SHP77 (cell line): ENCODE measurements at places on chromosomes 3 and 15.

DNA sequence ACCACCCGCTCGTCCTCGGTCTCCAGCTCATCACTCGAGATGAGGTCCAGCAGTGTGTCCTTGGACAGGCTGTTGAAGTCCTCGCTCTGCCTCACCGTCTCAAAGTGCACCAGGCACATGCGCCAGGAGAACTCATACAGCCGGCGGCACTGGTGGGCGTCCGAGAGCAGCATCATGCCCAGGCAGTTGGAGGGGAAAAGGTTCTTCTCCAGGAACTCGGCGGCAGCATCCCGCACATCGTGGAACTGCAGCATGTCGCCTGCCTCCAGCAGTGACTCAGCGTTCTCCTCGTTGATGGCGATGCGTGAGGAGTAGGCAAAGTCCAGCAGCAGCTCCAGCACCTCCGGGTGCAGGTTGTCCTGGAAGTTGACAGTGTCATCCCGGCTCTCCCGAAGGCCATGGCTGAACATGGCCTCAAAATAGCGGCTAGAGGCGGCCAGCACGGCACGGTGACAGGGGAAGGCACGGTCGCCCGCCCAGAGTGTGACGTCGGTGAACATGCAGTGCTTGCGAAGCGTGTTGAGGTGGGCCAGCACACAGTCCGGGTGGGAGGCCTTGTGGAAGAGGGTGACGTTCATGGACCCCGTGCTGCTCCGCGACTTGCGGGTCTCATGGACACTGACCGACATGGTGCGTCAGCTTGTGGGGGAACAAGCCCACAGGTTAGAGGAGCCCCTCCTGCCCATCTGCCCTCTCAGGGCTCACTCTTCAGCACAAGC, 25.4 kb downstream of the KLHL25 start:
- no peak for DNase-seq

DNA sequence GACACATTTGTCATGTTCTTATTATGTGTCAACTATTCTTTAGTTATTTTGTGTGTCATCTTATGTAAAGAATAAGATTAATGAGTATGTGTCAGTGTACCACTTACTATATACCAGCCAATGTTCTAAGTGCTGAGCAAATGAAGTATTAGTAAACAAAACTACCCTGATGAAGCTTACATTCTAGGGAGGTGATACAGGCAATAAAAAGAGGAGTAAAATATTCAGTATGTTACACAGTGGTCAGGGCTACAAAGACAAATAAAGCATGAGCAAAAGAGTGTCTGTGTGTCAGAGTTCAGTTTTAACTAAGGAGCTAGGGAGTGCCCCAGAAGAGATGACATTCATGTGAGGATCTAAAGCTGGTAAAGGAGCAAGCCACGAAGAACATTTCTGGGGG, 79.1 kb downstream of the TRPC1 start:
- DNase-seq: no peak

DNA sequence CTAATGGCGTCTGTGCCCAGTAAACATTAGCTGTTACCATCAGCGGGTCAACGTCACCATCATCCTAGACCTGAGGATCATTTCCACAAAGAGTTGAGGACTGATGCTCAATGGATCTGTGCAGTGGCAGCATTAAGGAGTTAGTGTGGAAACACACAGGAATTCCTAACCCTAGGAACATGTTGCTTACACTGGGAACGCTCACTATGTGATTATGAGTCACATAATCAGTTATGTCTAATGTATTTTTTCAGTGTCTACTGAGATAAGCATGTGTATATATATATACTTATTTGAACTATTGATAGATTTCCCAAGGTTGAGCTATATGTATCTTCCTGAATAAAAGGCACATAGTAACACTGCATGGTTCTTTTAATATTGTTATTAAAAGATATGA, 19.0 kb downstream of the ARNT2 start:
- DNase-seq: no peak

DNA sequence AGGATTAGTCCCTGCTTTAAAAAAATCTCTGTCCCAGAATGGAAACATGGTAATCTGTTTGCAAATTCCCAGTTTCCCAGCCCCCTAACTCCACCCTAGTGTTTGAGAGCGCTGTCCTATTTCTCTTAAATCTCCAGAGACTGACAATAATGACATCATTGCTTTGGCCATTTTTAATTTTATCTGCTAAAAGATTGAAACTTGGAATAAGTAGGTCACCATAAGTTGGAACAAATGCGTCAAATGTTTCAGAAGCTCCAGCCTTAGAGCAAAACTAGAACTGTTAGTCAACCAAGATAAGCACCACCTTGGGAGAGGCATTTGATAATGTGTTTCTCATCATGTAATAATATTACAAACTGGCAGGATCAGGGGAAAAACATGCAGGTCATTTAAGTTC, 25.7 kb upstream of the MB21D2 start:
- no peak for DNase-seq

GRCh38 chr3:192931825-192932224, 14.2 kb upstream of the MB21D2 start:
- no peak for DNase-seq
